Left cardiac atrium (tissue), 4 donors: ENCODE measurements at places on chromosomes 3 and 15. TPM values are rescaled to one million over a fixed set of nuclear protein-coding genes. Genes with fewer than 3 reads are reported as not detected.

- DNase-seq, result no peak
Observed at GRCh38 chr3:47792699-47793098, 10.2 kb upstream of the DHX30 start.

DNA sequence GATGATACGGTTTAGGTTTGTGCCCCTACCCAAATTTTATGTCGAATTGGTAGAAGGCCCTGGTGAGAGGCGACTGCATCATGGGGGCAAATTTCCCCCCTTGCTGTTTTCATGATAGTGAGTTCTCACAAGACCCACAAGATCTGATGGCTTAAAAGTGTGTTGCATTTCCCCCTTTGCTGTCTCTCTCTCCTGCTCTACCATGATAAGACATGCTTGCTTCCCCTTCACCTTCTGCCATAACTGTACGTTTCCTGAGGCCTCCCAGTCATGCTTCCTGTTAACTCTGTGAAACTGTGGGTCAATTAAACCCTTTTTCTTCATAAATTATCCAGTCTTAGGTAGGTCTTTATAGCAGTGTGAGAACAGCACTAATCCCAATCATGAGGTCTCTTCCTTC, 381.2 kb downstream of the RSL24D1 start:
- no peak for DNase-seq

DNA sequence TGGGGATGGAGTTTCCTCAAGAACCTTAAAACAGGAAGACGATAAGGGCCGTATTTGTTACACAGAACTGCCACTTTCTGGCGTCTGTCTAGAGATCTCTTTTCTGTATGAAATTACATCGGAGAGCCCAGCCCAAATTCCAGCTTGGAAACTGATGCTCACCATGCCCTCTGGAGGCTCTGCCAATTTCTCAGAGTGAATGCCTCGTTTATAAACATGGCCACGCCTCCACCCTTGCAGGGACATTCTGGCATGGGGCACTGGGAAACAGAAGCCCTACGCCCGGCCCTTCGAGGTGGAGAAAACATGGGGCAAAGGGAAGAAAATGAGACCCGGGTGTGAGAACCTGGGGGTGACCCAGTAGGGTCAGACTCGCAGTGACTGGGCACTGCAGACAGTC, 53.4 kb upstream of the SEC13 start:
- no peak for DNase-seq

GRCh38 chr3:71129611-71130431, 453.7 kb downstream of the FOXP1 start:
- no peak for DNase-seq

DNA sequence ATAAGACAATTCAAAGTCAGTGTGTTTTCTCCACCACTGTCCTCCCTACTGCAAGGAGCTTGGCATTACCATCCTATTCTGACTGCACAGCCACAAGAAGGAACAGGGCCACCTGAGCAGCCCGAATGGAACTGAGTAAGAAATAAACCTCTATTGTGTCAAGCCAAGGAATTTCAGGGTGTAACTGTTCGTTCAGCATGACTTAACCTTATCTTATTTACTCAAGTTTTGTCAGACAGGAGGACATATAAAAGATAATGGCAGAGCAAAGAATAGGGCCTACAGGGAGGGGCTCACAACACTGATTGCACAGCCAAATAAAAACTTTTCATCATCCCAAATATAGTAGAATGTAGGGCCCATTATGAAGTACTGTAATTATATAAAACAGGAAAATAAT, 236.1 kb downstream of the NEK10 start:
- DNase-seq, result no peak

GRCh38 chr15:77035584-77035983, 35.3 kb downstream of the TSPAN3 start:
- peak; percentile 14 for DNase-seq

LIPC gene
- 0.50 TPM for total RNA-seq

LMOD3 gene
- 49.2 TPM for total RNA-seq

DNA sequence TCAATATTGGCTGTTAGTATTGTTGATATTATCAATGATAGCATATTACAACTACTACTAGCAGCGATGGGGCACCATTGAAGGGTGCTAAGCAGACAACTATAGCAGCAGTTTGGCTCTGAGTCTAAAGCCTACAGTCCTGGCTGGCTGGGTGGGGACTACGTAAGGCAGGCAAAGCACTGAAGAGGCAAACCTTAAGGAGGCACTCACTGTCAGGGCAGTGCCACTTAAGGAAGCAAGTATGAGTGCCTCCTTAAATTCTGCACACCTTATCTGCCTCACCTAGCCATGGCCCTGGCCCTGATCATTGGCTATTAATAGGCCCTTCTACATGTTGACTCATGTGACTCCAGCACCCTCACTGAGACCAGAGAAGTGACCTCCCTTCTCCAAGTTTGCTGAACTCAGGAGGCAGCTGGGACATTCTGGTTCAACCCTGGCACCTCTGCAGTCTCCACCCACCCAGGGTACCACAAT, 20.6 kb downstream of the CDCP1 start:
- no peak for DNase-seq

- DNase-seq, result no peak
Observed at GRCh38 chr15:44414001-44414400, 13.4 kb upstream of the CTDSPL2 start.
